Dermis lymphatic vessel endothelial cell (primary cell): ENCODE measurements at places on chromosomes 1 and 21. TPM values are rescaled to one million over a fixed set of nuclear protein-coding genes. Genes with fewer than 3 reads are reported as not detected.

The GNG4 gene
- total RNA-seq, result 0.33 and 0.43 TPM in 2 replicates

The CACHD1 gene
- 3.8 and 5.0 TPM in 2 replicates for total RNA-seq

The HENMT1 gene
- total RNA-seq, result 2.1 and 2.6 TPM in 2 replicates

The NKAIN1 gene
- total RNA-seq, result 0.11 and 0.17 TPM in 2 replicates

The UBE2G2 gene
- 63.6 and 87.8 TPM in 2 replicates for total RNA-seq

The SPATA21 gene
- total RNA-seq, result not detected in 2 replicates

The AKR7A3 gene
- 0.09 and 0.11 TPM in 2 replicates for total RNA-seq

The CFHR2 gene
- not detected in 2 replicates for total RNA-seq

The SYCP1 gene
- total RNA-seq, result not detected in 2 replicates

The RCSD1 gene
- total RNA-seq, result 27.4 and 41.7 TPM in 2 replicates

The IL22RA1 gene
- not detected in 2 replicates for total RNA-seq

The RHOC gene
- total RNA-seq, result 383 and 479 TPM in 2 replicates

The HSPA6 gene
- total RNA-seq, result 0.22 and 0.60 TPM in 2 replicates

The CHI3L1 gene
- not detected in 2 replicates for total RNA-seq

The IQGAP3 gene
- total RNA-seq, result 2.4 and 2.8 TPM in 2 replicates

The GPA33 gene
- not detected in 2 replicates for total RNA-seq

The NDUFV3 gene
- 32.3 and 46.2 TPM in 2 replicates for total RNA-seq

The VPS72 gene
- 38.9 and 49.2 TPM in 2 replicates for total RNA-seq

The TGFB2 gene
- 9.5 and 50.7 TPM in 2 replicates for total RNA-seq

The SH2D5 gene
- 0.11 and 0.17 TPM in 2 replicates for total RNA-seq

The RBP7 gene
- total RNA-seq, result 1.6 and 3.3 TPM in 2 replicates

The SPRR1A gene
- not detected in 2 replicates for total RNA-seq

The GJA5 gene
- under 0.01 and 0.09 TPM in 2 replicates for total RNA-seq

The WLS gene
- total RNA-seq, result 20.3 and 25.6 TPM in 2 replicates

The NPL gene
- total RNA-seq, result 2.4 and 6.0 TPM in 2 replicates

The KRTAP11-1 gene
- total RNA-seq, result not detected in 2 replicates

The HSPB7 gene
- total RNA-seq, result under 0.01 TPM in 1 of 2 replicates, not detected in the other

The C1orf105 gene
- total RNA-seq, result not detected in 2 replicates

The CTSK gene
- 0.77 and 1.5 TPM in 2 replicates for total RNA-seq

The ATP6V1G3 gene
- total RNA-seq, result 0.22 TPM in 1 of 2 replicates, not detected in the other

The MPZL1 gene
- total RNA-seq, result 95.8 and 138 TPM in 2 replicates

The CFAP141 gene
- not detected in 2 replicates for total RNA-seq

The ARMH1 gene
- not detected in 2 replicates for total RNA-seq

The PCSK9 gene
- total RNA-seq, result under 0.01 and 0.22 TPM in 2 replicates

The LCE1C gene
- not detected in 2 replicates for total RNA-seq

The TMEM61 gene
- not detected in 2 replicates for total RNA-seq

The CD52 gene
- not detected in 2 replicates for total RNA-seq

The OR2L2 gene
- not detected in 2 replicates for total RNA-seq

The CHODL gene
- total RNA-seq, result 0.09 and 0.22 TPM in 2 replicates

The MMEL1 gene
- total RNA-seq, result 2.3 and 4.1 TPM in 2 replicates
